Activated T-helper 1 cell treated with anti-CD3 and anti-CD28 coated beads, Interleukin-12 subunit alpha, Interleukin-12 subunit beta, Interleukin-2, Interleukin-4 antibody, amounts not matched to agents 30 ng/mL and 10 ng/mL and 1 ng/mL, durations not matched to agents 14 hours and 24 hours and 36 hours (primary cell): ENCODE measurements at places on chromosomes 3 and 15. TPM values are rescaled to one million over a fixed set of nuclear protein-coding genes. Genes with fewer than 3 reads are reported as not detected.
A peak's percentile ranks its signal among the peaks of the same experiment; 100 is the strongest.

The SPSB4 gene
- not detected in 2 replicates for total RNA-seq

The TEX55 gene
- total RNA-seq: not detected in 2 replicates

The MAP1A gene
- total RNA-seq: 2.2 and 2.3 TPM in 2 replicates

The STRIT1 gene
- not detected in 2 replicates for total RNA-seq

The CELF6 gene
- 0.26 and 0.27 TPM in 2 replicates for total RNA-seq

The XCR1 gene
- 0.05 and 0.08 TPM in 2 replicates for total RNA-seq

DNA sequence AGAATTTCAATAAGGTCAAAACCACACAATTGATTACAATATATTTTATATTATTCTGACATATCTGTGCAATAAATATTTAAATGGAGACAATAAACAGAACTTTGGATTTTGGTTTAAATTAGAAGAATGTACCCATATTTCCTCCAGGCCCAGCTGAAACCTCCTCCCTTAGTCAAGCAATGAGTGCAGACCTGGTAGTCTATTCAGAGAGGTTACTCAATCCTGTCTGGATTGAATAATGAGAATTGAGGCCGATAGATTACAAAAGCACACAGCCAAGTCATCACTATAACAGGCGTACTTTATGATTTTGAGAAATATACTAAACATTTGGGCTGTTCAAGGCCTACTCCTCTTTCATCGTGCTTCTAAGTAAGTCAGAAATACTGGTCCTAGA lies 114.5 kb upstream of the STRIT1 start:
- peaks cover 5% of the 10 kb centered on the region for H3K27me3 ChIP-seq
- DNase-seq: no peak
- no peaks in the 10 kb centered on the region for H3K4me1 ChIP-seq
- no peak overlapping the region for H3K4me3 ChIP-seq

DNA sequence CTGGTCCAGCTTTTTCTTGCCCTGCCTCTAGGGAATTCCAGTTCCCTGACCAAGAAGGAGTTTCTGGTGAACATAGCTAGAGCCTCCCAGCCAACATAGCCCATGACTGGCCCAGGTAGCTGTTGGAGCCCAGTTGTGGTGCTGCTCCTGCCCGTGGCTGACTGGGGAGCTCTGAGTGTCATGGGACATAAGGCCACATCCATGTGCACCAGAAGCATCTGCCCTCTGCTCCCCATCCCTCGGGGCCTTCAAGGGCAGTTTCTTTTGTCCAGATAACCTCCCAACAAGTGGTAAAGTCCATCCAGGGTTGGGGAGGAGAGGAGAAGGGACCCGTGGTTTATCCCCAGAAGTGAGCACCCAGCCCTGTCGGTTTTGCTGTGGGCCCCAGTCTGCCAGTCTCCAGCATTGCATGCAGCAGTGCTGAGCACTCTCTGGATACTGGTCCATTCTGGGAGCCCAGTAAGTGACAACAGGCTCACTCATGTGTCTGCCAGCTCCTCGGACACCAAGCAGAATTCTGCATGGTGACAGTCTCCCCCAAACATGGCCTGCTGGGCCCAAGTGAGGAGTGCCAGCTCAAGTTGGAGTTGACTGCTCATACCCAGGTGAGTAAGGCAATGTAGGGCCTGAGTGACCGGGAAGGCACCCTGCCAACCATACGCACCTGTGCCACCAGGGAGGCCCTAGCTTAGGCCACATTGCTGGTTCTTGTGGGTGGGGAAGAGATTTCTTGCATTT lies 28.8 kb downstream of the ACAA1 start:
- H3K4me1 ChIP-seq: no peaks in the 10 kb centered on the region
- DNase-seq: no peak

DNA sequence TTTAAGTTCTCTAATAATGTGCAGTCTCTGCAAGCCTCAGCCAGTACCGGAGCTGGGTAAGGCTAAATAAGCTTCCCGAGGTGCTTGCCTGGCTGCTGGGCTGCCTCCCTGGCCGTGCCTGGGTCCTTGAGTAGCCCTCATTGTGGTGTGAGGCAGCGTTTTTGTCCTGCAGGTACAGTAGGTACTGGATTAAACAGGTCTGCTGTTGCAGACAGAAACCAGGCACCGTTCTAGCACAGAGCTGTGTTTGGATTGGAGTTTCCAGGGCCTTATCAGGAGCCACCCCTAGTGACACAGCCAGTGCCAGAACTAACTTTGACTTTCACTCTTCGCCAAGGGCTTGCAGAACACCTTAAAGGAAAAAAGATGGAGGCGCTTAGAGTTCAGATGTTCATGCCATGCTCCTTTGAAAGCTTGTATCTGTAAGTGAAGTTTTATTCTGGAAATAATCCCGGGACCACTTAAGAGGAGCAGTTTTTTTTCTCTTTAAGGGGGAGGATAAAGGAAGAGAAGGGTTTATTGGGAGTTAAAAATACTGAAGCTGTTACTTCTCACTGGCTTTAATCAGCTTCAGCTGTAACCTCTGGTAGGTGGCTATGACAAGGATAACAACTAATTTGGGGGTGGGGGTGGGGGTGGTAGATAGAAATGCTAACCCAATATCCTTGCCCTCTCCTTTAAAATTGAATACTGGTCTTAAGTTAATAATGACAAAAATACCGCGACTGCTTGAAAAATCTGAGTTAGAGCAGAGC lies 126.8 kb downstream of the MITF start:
- no peaks in the 10 kb centered on the region for H3K4me1 ChIP-seq
- no peaks in the 10 kb centered on the region for H3K27me3 ChIP-seq
- no peaks in the 10 kb centered on the region for H3K36me3 ChIP-seq
- DNase-seq: no peak

GRCh38 chr3:63976161-63976871 lies 47.0 kb downstream of the PSMD6 start:
- H3K4me1 ChIP-seq: peaks cover 85% of the 10 kb centered on the region
- DNase-seq: no peak
- no peaks in the 10 kb centered on the region for H3K27me3 ChIP-seq
- H3K36me3 ChIP-seq: peaks cover 32% of the 10 kb centered on the region

- peak overlapping the region; percentile 82 for H3K27ac ChIP-seq
- H3K36me3 ChIP-seq: peaks cover 8% of the 10 kb centered on the region
- peaks cover 61% of the 10 kb centered on the region for H3K4me1 ChIP-seq
- H3K27me3 ChIP-seq: no peaks in the 10 kb centered on the region
- H3K4me3 ChIP-seq: peak overlapping the region; percentile 27
Measured at GRCh38 chr3:151228666-151229040, 25.6 kb upstream of the GPR171 start.

DNA sequence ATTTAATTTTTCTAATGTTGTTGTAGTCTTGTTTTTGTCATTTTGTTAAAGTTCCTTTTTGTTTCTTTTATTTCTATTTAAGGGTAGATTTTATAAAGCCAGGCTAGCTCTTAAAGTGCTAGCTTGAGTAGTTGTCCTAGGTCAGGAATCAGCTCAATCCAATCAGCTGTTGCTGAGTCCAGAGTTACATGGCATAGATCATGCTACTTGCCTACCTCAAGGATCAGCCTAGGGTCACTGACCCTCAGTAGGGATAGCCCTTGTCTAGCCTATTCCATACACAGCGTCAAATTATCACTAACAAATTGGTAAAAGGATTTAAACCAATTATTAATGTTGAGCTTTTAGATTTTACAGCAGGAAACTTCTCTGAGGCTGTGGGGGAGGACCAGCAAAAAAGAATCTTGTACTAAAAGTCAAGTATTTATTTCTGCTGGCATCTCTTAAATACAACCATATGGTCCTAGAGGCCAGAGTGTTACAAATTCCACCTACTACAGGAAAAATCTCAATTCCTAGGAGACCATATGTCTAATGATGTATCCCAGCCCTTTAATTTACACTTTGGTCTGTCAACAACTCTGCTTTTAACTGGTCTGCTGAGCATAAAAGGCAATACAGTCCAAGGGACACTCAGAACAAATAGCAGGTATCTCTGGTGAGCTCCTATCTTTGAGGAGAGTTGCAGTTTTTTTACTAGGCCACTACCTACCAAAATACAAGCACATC lies 138.3 kb upstream of the PTPRG start:
- peaks cover 3% of the 10 kb centered on the region for H3K27me3 ChIP-seq
- peaks cover 12% of the 10 kb centered on the region for H3K4me1 ChIP-seq
- H3K4me3 ChIP-seq: no peak overlapping the region
- H3K36me3 ChIP-seq: no peaks in the 10 kb centered on the region
- no peak for DNase-seq

GRCh38 chr3:140403608-140404007 lies 274.3 kb upstream of the TRIM42 start:
- H3K36me3 ChIP-seq: no peaks in the 10 kb centered on the region
- DNase-seq: no peak
- H3K27me3 ChIP-seq: no peaks in the 10 kb centered on the region
- H3K4me3 ChIP-seq: no peak overlapping the region
- H3K27ac ChIP-seq: no peak overlapping the region
- H3K4me1 ChIP-seq: no peaks in the 10 kb centered on the region

DNA sequence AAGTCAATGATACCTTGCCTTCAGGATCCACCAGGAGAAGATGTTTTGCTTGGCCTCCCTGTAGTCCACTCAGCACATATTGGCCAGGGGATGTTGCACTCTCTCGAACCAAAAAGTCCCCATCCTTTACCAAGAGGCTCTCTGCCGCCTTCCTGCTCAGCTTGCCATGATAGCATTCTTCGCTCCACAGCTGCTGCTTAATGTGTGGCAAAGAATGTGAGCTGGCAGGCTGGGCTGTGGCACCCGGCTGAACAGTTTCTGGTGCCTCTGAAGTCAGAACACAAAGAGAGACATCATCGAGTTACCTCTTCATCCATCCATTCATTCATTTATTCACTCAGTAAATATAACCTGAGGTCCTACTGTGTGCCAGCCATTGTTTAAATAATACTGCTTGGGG lies 23.9 kb upstream of the CEP152 start:
- H3K4me1 ChIP-seq: no peaks in the 10 kb centered on the region
- H3K4me3 ChIP-seq: no peak overlapping the region
- no peaks in the 10 kb centered on the region for H3K27me3 ChIP-seq
- DNase-seq: no peak

GRCh38 chr3:58353722-58354553 lies 21.2 kb downstream of the PXK start:
- peak overlapping the region; percentile 77 for H3K4me3 ChIP-seq
- peaks cover 14% of the 10 kb centered on the region for H3K36me3 ChIP-seq
- peaks cover 85% of the 10 kb centered on the region for H3K4me1 ChIP-seq
- H3K27me3 ChIP-seq: no peaks in the 10 kb centered on the region
- H3K27ac ChIP-seq: peak overlapping the region; percentile 96

GRCh38 chr3:15787526-15787925 lies 10.3 kb downstream of the ANKRD28 start:
- DNase-seq: no peak
- H3K4me3 ChIP-seq: no peak overlapping the region
- peaks cover 60% of the 10 kb centered on the region for H3K36me3 ChIP-seq
- H3K4me1 ChIP-seq: peaks cover 41% of the 10 kb centered on the region

DNA sequence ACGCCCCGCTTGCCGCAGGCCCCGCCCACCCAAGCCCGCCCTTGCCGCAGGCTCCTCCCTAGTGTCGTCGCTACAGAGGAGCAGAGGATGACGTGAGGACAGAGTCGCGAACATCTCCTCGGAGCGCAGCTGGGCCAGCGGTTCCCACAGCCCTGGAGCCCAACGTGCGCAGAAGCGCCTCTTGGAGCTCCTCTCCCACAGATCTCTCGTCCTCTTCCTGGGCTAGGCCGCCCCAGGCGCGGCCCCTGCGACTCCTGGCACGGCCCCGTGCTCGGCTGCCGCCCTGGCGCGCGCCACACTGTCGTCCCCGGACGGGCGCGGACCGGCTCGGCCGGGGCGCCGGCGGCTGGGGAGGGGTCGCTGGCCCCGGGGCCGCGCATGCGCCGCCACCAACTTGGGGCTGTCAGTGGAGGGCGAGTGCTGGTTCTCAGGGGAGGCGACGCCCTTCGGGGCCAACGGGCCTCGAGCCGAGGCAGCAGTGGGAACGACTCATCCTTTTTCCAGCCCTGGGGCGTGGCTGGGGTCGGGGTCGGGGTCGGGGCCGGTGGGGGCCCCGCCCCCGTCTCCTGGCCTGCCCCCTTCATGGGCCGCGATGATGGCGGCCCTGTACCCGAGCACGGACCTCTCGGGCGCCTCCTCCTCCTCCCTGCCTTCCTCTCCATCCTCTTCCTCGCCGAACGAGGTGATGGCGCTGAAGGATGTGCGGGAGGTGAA lies at the start of gene TRPC1:
Gene TRPC1, plus strand, starts transcription at position 67 of the 714 bp plus-strand sequence. Its CDS starts 526 bp downstream, at position 593.
- H3K27ac ChIP-seq: peak within 1 kb of the TSS; percentile 83
- peaks cover 4% of the 10 kb centered on the region for H3K4me1 ChIP-seq
- H3K4me3 ChIP-seq: peak within 1 kb of the TSS; percentile 86
- DNase-seq: peak; percentile 73
- H3K36me3 ChIP-seq: peaks cover 2% of the 10 kb centered on the region
- peaks cover 50% of the 10 kb centered on the region for H3K27me3 ChIP-seq

- no peak overlapping the region for H3K4me3 ChIP-seq
- no peak overlapping the region for H3K27ac ChIP-seq
- H3K4me1 ChIP-seq: no peaks in the 10 kb centered on the region
- peaks cover 5% of the 10 kb centered on the region for H3K27me3 ChIP-seq
Measured at GRCh38 chr3:127769284-127770081, 52.8 kb downstream of the MGLL start.

- no peak for DNase-seq
- H3K27me3 ChIP-seq: peaks cover 5% of the 10 kb centered on the region
- H3K36me3 ChIP-seq: peaks cover 6% of the 10 kb centered on the region
- no peaks in the 10 kb centered on the region for H3K4me1 ChIP-seq
- H3K27ac ChIP-seq: no peak overlapping the region
Measured at GRCh38 chr3:171058058-171058457, 31.5 kb upstream of the SLC2A2 start.

GRCh38 chr3:131807822-131808221 lies 227.0 kb downstream of the CPNE4 start:
- no peak overlapping the region for H3K4me3 ChIP-seq
- no peak overlapping the region for H3K27ac ChIP-seq
- H3K36me3 ChIP-seq: no peaks in the 10 kb centered on the region
- no peaks in the 10 kb centered on the region for H3K4me1 ChIP-seq

GRCh38 chr3:127848131-127849129 lies 26.1 kb upstream of the MGLL start:
- no peak overlapping the region for H3K4me3 ChIP-seq
- peaks cover 21% of the 10 kb centered on the region for H3K27me3 ChIP-seq
- no peaks in the 10 kb centered on the region for H3K36me3 ChIP-seq
- no peak overlapping the region for H3K27ac ChIP-seq
- H3K4me1 ChIP-seq: no peaks in the 10 kb centered on the region
